Hippocampal formation (tissue), 2 donors: ENCODE measurements at places on chromosomes 7 and 10.

DNA sequence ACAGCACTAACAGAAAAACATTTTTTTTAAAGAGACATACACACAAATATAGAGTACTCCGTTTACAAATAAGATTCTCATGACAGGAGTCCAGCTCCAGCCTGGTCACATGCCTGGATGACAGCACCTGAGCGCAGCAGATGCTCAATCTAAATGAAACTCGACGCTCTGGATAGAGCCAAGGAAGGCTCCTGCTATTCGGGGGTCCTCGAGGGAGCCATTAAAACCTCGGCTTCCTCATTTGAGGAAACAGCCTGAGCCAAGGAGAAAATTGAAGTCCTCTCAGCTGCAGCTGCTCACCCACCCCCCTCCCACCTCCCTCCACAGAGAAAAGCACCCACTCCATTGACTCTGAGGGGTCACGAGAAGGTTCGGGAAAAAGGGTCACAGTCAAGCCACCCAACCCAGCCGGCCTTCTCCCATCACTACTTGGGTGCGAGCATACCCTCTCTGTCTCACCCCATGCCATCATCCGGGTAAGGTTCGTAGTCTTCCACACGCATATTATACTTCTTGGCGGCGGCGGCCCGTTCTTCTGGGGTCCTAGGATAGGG, 673 bp downstream of the NDUFB8 start:
- DNase-seq: no peak

GRCh38 chr10:131825150-131825848, 75.5 kb upstream of the PPP2R2D start:
- DNase-seq: no peak

- DNase-seq: no peak
Observed at GRCh38 chr7:20053334-20054104, 163.7 kb downstream of the MACC1 start.

GRCh38 chr7:90728568-90728967, 132.4 kb downstream of the CDK14 start:
- DNase-seq: no peak

DNA sequence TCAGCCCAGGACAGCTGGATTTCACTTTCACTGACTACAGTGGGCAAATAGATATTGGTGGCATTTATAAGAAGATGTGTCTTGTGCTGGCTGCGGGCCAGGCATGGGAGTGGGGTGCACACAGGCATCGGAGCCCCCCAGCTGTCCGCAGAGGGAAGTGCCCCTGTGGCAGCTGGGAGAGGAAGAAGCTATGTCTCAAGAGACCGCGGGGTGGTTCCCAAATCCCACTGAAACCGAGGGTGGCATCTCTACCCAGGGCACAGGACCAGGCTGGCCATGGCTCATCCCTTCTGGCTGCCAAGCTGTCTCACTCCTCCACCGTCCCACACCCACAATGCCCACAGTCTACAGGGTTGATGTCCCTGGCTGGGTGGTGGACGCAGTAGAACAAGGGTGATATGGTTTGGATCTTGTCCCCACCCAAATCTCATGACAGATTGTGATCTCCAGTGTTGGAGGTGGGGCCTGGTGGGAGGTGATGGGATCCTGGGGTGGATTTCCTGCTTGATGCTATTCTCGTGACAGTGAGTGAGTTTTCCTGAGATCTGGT, 94.8 kb downstream of the TCERG1L start:
- DNase-seq: no peak

DNA sequence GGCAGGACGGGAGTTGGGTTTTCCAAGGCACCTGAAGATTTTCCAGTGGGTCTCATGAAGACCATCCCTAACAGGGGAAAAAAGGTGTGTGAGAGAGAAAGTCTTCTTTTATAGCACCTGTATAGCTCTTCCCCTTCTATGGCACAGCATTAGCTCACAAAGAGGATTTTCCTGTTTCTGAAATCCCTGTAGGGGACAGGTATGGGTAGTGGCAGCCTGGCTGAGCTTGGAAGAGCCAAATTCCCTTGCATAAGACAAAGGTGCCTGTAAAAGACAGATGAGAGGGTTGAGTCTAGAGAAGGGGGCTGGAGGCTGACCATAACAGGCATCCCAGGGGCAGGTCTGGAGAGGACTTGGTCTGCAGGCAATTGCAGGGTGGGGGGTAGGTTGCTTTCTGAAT, 63.7 kb downstream of the COL13A1 start:
- no peak for DNase-seq

GRCh38 chr10:4867520-4868356, 41.7 kb downstream of the AKR1E2 start:
- no peak for DNase-seq

GRCh38 chr10:60310740-60311139, 78.9 kb downstream of the ANK3 start:
- no peak for DNase-seq

- DNase-seq: no peak
Observed at GRCh38 chr7:129045682-129046081, 9.2 kb downstream of the TNPO3 start.

DNA sequence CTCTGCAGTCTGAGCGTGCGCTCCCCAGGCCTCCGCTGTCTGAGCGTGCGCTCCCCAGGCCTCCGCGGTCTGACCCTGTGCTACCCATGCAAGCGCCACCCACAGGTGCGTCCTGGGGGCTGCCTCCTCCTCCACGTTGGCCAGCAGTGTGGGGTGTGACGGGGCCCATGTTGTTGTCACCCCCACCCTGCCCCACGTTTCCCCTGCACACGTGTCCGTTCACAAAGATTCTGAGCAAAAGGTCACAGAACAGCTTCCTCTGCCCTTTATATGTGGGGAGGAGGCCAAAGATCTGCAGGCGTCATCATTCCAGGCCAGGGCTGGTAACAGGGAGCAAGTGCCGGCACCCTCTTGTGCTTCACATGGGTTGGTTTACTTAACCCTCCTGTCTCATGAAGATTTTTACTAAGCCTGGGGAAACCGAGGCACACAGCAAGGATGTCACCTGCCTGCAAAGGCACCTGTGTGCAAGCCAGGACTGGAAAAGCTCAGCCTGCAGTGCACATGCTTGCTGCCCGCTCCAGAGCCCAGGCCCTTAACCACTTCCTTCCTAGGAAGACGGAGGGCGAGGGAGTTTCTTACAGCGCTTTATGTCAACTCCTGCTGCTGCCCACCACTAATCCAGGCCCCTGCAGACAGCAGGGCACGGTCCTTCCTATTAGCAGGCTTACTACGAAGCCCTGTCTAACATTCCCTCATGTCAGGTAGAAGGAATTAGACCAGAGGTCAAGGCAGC, 4.8 kb downstream of the GPR146 start:
- no peak for DNase-seq

DNA sequence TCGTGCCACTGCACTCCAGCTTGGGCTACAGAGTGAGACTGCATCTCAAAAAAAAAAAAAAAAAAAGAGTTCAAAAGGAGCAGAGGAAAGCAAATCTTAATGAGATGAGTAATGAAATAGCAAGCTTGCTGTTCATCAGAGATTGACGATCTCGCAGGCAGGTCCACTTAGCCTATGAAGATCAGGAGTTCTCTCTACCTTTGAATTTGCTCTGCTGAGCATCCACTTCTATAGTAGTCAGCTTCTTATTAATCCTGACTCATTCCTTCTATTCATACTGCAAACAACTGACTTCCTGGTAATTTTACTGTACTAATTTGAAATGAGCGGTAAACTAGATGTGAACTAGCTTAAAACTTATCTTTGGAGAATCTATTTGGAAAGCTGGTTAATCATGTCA, 1014.6 kb downstream of the GATA3 start:
- DNase-seq: no peak

DNA sequence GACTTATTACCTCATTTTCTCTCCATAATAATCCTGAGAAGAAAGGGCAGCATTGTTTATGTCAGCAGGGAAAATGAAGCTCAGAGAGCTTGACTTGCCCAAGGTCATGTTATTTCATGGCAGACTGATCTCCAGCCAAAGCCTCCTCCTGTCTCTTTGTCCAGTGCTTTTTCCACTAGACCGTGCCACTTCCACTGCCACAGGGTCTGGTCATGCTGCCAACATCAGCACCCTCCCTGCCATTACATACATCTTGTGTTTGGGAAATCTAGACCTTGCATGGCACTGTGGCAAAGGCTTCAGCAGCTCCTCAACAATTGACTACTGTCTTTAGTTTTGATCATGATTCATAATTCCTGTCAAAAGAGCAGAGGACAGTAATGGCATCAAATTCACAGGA, 25.1 kb downstream of the NRCAM start:
- no peak for DNase-seq

DNA sequence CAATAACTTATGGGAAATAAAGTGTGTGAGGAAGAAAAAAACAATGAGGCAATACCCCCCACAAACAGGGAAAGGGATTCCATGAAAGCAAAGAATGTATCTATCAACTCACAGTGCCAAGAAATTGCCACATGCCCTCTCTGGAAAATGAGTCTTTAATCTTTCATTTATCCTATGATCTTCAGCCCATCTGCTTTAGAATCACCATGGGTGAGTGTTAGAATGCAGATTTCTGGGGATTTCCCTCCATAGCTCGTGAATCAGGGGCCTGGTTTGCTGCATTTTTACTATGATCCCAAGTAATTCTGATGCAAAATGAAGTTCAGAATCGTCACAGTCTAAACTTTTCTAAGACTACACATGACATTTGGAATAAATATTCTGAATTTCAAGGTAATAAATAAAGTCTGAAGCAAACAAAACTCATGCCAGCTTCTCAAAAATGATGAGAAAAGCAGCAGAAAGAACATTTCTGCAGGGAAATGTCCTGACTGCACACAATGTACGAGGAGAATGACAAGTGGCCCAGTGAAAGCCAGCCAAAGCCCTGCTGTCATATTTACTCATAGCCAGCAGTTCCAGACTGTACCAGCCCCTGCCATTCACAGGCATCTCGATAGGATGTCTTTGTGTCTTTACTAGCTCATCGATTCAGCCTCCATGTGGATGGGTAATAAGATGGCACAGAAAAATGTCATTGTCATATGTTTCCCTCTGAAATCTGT, 167.1 kb downstream of the ELMO1 start:
- DNase-seq: peak; percentile 97

GRCh38 chr7:31583526-31583925, 69.6 kb downstream of the ITPRID1 start:
- DNase-seq: no peak

GRCh38 chr10:125041856-125042506, 100.1 kb downstream of the ZRANB1 start:
- no peak for DNase-seq

DNA sequence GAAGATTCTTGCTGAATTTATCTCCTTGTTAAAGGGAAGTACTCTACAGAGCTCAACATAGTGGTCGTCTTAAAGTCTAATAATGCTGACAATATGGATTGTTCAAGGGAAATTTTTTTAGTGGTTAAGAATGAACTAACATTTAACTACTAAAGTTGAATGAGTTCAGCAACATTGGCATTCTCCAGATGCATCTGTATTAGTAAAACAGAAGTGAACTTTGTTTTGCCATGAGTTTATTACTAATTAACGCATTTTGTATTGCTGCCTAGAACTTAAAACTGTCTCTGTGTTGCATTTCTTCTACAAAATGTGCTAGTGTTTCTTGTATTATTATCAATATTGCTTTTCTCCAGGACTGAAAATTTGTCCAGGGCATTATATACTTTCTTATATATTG, 67.5 kb downstream of the C1GALT1 start:
- no peak for DNase-seq

- DNase-seq: no peak
Observed at GRCh38 chr7:33958104-33958503, 52.8 kb downstream of the BMPER start.

- DNase-seq: no peak
Observed at GRCh38 chr10:131880016-131880590, 20.7 kb upstream of the PPP2R2D start.

- DNase-seq: no peak
Observed at GRCh38 chr7:91843831-91844230, 36.7 kb downstream of the MTERF1 start.

- DNase-seq: no peak
Observed at GRCh38 chr7:111018960-111019736, 71.8 kb upstream of the LRRN3 start.

- no peak for DNase-seq
Observed at GRCh38 chr7:30888747-30889146, 22.9 kb upstream of the AQP1 start.

DNA sequence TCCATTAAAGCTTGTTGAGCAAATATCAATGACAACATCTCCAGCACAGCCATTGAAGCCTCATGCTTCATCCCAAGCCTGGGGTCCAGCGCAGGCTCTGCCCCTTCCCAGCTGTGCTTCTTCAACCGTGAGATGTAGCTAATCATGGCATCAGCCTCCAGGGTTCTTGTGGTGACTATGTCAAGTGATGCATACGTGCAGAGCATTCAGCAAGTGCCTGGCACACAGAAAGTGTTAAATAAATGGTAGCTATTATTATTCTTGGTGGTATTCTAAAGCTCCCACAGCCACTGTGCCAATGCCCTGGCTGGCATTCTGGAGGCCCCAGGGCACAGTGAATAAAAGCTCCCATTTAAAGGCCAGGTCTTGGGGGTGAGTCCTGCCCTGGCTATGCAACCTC, 146.6 kb downstream of the WDR11 start:
- DNase-seq: no peak

DNA sequence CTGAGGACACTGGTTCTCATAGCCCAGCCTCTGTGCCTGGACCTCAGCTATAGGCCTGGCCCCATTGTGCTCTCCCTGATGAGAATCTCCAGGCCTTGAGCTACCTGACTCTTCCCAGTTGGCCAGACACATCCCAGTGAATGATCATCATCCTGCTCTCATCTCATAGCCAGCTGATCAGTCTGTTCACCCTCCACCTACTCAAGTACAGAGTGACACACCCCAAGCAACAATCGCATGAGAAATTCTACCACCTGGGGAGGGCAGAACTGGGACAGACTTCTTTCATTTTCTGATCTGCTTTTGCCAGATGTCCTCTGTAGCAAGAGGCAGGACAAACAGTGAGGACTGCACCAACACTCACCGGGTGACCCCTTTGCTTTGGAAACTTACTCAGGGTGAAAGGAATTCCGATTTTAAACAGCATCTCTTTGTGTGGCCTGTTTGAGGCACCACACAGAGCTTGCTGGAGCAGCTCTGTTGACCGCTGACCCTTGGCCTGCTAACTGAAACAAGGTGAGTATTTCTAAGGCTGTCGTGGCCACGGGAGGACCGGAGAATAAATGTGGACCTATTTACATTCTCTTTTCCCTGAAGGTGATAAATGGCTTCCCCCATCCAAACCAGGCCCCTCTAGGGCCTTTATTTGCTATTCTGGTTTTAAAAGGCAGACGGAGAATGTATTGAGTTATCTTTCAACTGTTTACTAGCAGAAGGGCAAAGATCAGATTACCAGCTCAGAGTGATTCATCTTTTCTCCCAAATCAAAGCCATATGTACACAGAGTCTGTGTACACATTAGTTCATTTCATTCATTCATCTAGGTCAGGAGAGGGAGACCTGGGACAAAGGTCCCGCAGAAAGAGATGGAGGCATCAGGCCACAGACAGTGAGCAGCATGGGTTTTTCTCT, 181.4 kb upstream of the TNS3 start:
- no peak for DNase-seq

DNA sequence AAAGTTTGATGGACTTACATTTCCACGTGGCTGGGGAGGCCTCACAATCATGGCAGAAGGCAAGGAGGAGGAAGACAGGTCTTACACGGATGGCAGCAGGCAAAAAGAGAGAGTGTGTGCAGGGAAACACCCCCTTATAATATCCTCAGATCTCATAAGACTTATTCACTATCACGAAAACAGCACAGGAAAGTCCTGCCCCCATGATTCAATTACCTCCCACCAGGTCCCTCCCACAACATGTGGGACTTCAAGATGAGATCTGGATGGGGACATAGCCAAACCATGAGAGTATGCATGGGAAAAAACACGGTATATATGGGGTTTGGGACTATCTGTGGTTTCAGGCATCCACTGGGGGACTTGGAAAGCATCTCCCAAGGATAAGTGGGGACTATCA, 78.0 kb downstream of the PLXNA4 start:
- DNase-seq: no peak
